ENCODE measurements at places on chromosomes 7 and 10. TPM values are rescaled to one million over a fixed set of nuclear protein-coding genes. Genes with fewer than 3 reads are reported as not detected.
A peak's percentile ranks its signal among the peaks of the same experiment; 100 is the strongest.

GRCh38 chr10:48520594-48520993 is 84.3 kb downstream of the ARHGAP22 start:
- no peak for DNase-seq

Gene CXCL12
- total RNA-seq = 394 TPM

Gene FXYD4
- total RNA-seq = not detected

GRCh38 chr7:87445897-87446296 is 29.6 kb downstream of the ABCB4 start:
- DNase-seq = no peak

- DNase-seq = no peak
Observed at GRCh38 chr7:1386623-1387220, 72.5 kb downstream of the MICALL2 start.

- DNase-seq = no peak
Observed at GRCh38 chr10:14953424-14954000, 384 bp downstream of the DCLRE1C start.

DNA sequence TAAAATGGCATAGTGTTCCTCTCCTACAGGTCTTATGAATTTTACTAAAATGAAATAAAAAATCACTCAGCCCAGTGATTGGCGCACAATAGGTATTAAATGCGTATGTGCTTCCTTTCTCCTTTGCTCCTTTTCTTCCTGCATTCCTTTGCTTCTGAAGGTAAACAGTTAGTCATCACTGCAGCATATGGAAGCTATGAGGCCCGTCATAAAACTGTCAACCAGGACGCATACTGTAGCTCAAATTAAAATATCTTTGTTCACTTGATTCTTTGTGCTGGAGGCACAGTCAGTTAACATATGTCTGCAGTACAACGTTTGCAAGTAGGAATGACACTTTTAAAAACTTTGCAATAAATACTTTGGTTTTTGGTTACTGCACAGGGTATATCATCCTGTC is 374.7 kb downstream of the TCERG1L start:
- no peak for DNase-seq

DNA sequence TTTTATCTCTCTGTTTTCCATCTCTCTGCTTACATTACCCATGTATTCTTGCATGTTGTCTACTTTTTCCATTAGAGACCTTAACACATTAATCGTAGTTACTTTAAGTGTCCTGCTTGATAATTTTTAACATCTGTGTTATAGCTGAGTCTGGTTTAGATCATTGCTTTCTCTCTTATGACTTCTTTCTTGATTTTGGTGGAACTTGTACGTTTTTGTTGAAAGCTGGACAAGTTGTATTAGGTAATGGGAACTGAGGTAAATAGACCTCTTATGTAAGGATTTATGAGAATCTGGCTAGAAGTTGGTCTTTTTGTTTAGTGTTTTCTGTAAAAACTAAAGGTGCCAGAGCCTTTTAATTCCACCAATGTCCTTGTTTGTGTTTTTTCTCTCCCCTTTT is 100.8 kb upstream of the LYZL2 start:
- no peak for DNase-seq

DNA sequence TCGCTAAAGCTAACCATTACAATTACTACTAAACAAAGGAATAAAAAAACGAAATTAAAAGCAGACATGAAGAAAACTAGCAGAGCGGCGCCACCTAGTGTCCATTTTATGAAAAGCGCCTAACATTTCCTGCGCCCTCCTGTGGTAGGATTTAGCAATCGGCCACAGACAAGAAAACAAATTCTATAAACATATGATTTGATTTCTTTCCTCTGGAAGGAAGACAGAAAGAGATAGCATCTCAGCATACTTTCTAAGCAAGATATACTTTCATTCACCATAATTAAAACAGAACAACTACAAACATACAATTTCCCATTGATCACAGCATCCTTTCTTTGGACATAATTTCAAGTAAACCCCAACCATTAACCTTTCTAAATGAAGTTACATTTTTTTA is 337.7 kb upstream of the NPVF start:
- peak; percentile 78 for DNase-seq

DNA sequence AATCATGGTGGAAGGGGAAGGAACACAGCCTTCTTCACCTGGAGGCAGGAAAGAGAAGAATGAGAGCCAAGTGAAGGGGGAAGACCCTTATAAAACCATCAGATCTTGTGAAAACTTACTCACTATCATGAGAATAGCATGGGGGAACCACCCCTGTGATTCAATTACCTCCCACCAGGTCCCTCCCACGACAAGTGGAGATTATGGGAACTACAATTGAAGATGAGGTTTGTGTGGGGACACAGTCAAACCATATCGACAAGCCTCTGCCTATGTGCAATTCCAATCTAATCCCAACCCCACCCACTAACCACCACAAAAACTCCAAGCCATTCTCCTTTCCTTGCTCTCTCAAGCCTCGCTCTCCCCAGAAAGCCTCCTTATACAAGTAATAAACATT is 69.2 kb downstream of the TAC1 start:
- no peak for DNase-seq

- DNase-seq = no peak
Observed at GRCh38 chr10:123936426-123936825, 44.8 kb upstream of the CPXM2 start.

- no peak for DNase-seq
Observed at GRCh38 chr7:119270644-119271043, 1002.3 kb upstream of the KCND2 start.

DNA sequence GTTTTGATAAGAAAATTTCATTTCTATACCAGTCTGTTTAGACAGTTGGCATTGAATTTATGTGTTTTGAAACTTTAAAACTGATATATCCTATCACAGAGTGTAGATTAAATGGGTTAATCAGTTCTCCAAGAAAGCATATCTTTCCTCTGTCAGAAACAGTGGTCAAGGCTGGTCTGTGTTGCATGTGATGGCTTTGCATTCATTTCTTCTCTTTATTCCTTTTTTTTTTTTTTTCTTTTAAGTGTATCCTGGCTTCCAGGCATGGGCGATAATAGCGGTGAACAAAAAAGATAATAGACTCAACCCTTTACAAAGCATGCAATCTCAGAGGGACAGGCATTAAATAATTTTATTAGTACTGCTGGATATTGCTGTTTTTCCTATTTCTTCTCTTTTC is 136.6 kb downstream of the LRRC4 start:
- DNase-seq = no peak

Gene MMD2
- total RNA-seq = 3.7 TPM

DNA sequence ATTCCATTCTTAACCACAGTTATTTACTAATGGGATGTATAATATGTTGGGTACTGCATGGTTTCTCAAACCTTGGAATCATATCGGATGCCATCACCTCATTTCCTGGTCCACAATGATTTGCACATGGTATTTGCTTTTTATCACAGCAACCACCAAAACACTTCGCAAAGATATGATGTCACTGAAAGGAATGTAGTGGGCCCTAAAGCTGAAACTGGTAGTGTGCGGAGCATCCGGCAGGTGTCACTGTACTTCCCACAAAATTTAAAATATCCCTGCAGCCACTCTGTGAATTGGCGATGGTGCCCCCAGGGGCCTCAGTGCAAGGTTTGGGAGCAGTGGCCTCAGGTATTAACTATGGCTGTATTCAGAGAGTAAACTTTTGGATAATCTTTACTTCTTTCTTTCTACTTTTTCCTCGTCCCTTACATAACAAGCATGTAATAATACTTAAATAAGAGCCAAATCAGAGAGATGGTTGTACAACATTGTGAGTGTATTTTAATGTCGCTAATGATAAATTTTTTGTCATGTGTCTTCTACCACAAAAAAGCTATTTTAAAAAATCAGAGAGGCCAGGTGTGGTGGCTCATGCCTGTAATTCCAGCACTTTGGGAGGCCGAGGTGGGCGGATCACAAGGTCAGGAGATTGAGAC is 66.2 kb downstream of the FAM241B start:
- DNase-seq = no peak

Gene ZNF107
- total RNA-seq = 7.7 TPM

- DNase-seq = peak; percentile 74
Observed at GRCh38 chr10:93541402-93542357, 24.8 kb upstream of the FFAR4 start.

Gene LRCH4
- 75.7 TPM for total RNA-seq

DNA sequence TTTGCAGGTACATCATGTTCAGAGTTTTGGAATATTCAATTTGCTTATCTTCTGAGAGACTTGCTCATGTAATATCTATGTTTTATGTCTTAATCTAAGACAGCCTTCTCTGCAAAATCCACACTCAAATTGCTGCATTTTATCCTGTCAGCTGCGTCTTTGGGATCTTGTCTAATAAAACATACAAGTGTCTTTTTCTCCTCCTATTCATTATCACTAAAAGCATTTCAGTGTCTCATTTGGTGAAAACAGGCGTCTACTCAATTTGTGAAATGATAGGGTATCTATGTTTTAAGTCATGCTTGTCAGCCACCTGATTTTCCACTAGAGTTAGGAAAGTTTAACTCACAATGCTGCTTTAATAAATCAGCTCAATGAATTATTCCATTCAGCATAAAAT is 112.7 kb upstream of the LRRTM3 start:
- DNase-seq = no peak

- DNase-seq = no peak
Observed at GRCh38 chr10:75068523-75068922, 42.9 kb upstream of the SAMD8 start.

Gene CUTC
- total RNA-seq = 23.4 TPM

GRCh38 chr7:43491984-43492383 is 90.9 kb upstream of the STK17A start:
- DNase-seq = no peak

DNA sequence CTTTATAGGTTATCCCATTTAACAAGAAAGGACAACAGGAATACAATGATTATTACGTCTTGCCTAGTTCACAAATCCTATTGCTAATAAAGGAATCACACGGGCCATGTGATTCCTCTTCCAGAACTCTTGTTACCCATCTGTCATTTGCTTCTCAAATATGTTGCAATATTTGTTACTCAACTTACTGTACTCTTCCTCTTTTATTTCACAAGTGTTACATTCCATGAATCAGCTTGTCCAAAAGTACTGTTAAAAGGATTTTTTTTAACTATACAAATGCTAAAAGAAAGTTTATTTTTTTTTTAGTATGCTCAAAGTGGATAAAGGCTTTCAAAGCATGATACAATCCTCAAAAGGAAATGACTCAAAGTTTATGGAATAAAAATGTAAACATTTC is 3.9 kb upstream of the CD36 start:
- no peak for DNase-seq

Gene CH25H
- total RNA-seq = 8.8 TPM

- DNase-seq = no peak
Observed at GRCh38 chr7:71682841-71683781, 551.2 kb downstream of the GALNT17 start.

DNA sequence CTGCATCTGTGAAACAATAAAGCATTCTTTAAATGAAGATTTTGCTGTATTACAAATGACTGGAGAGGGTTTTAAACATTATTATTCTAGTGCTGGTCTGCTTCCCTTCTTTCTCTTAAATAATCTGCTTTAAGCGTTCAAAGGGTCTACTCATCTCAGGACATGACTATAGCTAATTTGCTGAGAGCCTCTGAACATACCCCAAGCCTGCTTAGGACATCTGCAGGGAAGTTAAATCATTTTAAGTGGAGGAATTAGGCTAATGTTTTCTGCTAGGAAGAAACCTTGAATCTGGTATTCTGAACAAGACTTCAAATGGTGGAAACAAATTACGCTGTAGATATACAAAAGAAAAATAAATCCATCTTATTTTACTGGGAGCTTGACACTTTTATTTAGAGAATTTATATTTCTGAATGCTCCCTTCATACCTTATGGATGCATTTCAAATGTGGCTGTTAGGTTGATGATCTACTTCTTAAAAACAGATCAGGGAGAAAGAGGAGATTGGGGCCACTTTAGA is 124.4 kb upstream of the ITGB1 start:
- DNase-seq = no peak

- no peak for DNase-seq
Observed at GRCh38 chr10:33036670-33037069, 78.6 kb upstream of the ITGB1 start.

Gene SCIN
- total RNA-seq = 9.8 TPM

GRCh38 chr7:74480861-74481417 is 27.2 kb downstream of the GTF2IRD1 start:
- DNase-seq = peak; percentile 76

DNA sequence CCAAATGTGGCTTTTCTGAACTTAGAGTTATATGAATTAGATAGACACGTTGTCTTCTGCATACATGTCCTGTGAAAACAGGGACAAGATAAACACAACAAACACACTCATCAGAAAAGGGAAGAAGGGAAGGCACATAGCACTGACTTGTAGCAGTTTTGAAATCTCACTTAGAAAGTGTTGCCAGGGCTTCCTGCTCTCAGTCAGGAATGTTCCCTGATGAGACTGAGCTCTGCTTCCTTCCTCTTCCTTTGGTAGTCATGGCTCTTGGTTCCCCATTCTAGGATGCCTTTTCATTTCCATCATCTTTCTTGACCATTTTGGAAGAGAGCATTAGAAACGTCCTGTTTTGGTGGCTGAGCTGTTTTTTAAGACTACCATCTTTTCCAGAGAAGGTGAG is 233.8 kb upstream of the LYZL1 start:
- DNase-seq = no peak

GRCh38 chr7:116265881-116266280 is 55.5 kb downstream of the TES start:
- no peak for DNase-seq

DNA sequence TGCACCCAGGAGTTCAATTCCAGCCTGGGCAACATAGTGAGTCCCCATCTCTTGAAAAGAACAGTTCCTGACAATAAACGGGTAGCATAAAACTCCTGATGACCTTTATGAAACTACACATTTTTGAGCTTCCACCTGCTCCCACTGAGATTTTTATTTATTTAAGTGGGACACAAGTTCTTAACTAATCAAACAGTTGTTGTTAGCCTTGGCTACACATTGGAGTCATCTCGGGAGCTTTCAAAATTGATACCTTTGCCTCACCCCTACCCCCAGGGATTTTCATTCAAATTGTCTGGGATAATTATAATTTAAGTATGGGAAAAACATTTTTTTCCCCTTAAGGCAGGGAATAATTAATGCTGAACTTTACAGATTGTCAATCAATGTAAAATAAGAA is 39.3 kb downstream of the MALSU1 start:
- DNase-seq = no peak

GRCh38 chr7:34850681-34851080 is 186.6 kb downstream of the DPY19L1 start:
- DNase-seq = no peak

- DNase-seq = no peak
Observed at GRCh38 chr7:90951986-90952954, 312.0 kb upstream of the FZD1 start.

GRCh38 chr10:116385994-116386809 is 41.4 kb upstream of the PNLIPRP3 start:
- no peak for DNase-seq

DNA sequence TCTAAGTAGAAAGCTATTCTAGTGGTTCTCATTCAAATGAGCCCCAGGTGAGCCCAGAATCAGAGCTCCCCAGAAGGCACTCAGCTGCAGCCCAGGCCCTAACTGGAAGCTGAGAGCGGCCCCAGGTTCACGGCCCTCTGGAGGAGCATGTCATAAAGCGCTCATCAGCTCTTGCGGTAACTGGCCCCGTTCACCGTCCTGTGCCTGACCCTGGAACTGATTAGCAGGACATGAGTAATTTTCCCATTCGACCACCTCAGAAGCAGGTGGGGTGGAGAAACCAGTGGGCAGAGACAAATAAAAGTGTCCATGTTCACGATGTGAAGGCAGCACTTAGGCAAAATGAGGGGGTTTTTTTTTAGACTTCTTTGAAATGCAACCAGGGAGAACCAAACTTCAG is 136.1 kb upstream of the LYZL2 start:
- no peak for DNase-seq

GRCh38 chr10:128473396-128473795 is 347.2 kb upstream of the MKI67 start:
- DNase-seq = no peak
